CD8-positive, alpha-beta T cell (primary cell): ENCODE measurements at places on chromosomes 1 and 21.
A peak's percentile ranks its signal among the peaks of the same experiment; 100 is the strongest.

- DNase-seq, result peak; percentile 81
Measured at GRCh38 chr1:222644636-222644980, 26.7 kb downstream of the MIA3 start.

GRCh38 chr1:46489169-46489637 is 433 bp upstream of the DMBX1 start:
- DNase-seq, result no peak

- DNase-seq, result no peak
Measured at GRCh38 chr1:30371179-30371788, 352.1 kb downstream of the MATN1 start.

- DNase-seq, result no peak
Measured at GRCh38 chr1:224609333-224609732, 6.8 kb upstream of the CNIH3 start.

DNA sequence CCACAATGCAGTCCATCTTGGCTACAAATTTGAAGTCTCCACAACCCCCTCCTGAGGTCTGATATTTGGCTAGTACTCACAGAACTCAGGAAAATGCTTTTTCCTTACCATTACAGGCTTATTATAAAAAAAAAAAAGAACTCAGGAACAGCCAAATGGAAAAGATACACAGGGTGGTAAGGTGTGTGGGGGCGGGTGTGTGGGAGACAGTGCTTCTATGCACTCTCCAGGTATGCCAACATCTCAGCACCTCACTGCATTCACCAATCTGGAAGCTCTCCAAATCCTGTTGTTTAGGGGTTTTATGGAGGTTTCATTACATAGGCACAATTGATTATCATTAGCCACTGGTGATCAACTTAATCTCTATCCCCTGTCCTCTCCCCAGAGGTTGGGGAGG is 126.9 kb downstream of the FAF1 start:
- DNase-seq, result no peak
